ENCODE measurements at places on chromosomes 6 and 20. TPM values are rescaled to one million over a fixed set of nuclear protein-coding genes. Genes with fewer than 3 reads are reported as not detected.

SIRPB1 gene
- total RNA-seq, result 2.4 TPM

RCAN2 gene
- total RNA-seq, result not detected

TGM2 gene
- total RNA-seq, result not detected

DPM1 gene
- 34.3 TPM for total RNA-seq

TAGAP gene
- 330 TPM for total RNA-seq

PNPLA1 gene
- 0.25 TPM for total RNA-seq

HMGN4 gene
- total RNA-seq, result 59.5 TPM

CCR6 gene
- total RNA-seq, result 40.8 TPM

GLP1R gene
- total RNA-seq, result not detected

All from CD4-positive, CD25-positive, alpha-beta regulatory T cell (primary cell).